ENCODE measurements at places on chromosomes 7 and 10.

GRCh38 chr7:34337163-34337562 is 320.9 kb upstream of the NPSR1 start:
- DNase-seq, result no peak
- H3K4me1 ChIP-seq, result no peaks in the 10 kb centered on the region
- no peak overlapping the region for H3K27ac ChIP-seq
- no peaks in the 10 kb centered on the region for H3K36me3 ChIP-seq
- H3K4me3 ChIP-seq, result no peak overlapping the region
- H3K27me3 ChIP-seq, result no peaks in the 10 kb centered on the region

GRCh38 chr7:151012031-151012692 is 12.1 kb downstream of the ATG9B start:
- no peaks in the 10 kb centered on the region for H3K27me3 ChIP-seq
- peak overlapping the region; percentile 84 for H3K27ac ChIP-seq
- peak overlapping the region; percentile 23 for H3K4me3 ChIP-seq
- no peak for DNase-seq
- H3K4me1 ChIP-seq, result peaks cover 89% of the 10 kb centered on the region
- peaks cover 11% of the 10 kb centered on the region for H3K36me3 ChIP-seq

DNA sequence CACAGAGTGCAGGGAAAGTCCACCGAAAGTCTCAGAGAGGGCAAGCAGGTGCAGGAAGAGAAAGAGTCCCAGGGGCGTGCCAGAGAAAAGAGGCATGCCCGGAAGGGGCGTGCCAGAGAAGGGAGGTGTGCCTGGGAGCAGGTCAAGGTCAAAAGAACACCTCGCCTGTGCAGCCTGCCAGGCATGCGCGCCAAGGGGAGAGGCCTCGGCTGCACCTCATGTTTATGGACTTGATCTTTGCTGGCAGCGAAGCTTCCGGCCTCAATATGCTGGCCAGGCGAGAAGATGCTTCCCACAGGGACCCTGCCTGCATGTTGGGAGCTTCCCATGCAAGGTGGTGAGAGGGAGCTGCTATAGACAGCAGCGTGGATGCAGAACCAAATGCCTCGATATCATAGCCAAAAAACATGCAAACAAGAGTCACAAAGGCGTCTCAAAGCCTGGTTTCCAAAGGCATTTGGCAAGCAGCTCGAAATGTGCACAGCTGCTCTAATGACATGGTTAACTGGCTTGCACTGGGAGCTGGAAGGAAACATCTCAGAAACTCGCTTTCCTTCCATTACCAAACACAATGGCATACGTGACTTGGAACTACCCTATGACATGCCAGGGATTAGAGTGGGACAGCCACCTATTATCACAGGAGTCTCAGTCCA is 192.5 kb upstream of the PPP2R2D start:
- H3K4me3 ChIP-seq, result no peak overlapping the region
- no peaks in the 10 kb centered on the region for H3K4me1 ChIP-seq
- no peaks in the 10 kb centered on the region for H3K36me3 ChIP-seq
- H3K27me3 ChIP-seq, result no peaks in the 10 kb centered on the region
- DNase-seq, result no peak
- no peak overlapping the region for H3K27ac ChIP-seq

GRCh38 chr10:79050896-79051555 is 17.7 kb upstream of the ZMIZ1 start:
- H3K27ac ChIP-seq, result peak overlapping the region; percentile 6
- no peak overlapping the region for H3K4me3 ChIP-seq
- H3K36me3 ChIP-seq, result no peaks in the 10 kb centered on the region
- no peaks in the 10 kb centered on the region for H3K27me3 ChIP-seq
- peaks cover 36% of the 10 kb centered on the region for H3K4me1 ChIP-seq

DNA sequence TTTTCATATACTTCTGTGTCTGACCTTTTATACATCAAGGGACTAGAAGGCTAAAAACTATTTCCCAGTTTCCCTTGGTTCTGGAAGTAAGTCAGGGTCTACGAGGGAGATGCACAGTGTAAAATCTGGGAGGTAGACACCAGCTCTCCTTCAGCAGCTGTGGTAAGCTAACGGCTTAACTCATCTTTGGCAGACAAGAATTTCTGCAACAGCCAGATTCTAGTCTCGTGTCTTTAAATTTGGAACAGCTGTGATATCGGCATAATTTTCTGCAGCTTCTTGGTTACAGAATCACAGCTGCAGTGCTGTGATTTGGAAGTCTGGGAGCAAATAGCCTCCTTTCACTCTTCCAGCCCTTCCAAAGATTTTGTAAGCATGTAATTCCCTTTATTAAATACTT is 37.4 kb upstream of the ABCB4 start:
- no peak overlapping the region for H3K27ac ChIP-seq
- H3K4me3 ChIP-seq, result no peak overlapping the region
- DNase-seq, result no peak
- H3K36me3 ChIP-seq, result no peaks in the 10 kb centered on the region

DNA sequence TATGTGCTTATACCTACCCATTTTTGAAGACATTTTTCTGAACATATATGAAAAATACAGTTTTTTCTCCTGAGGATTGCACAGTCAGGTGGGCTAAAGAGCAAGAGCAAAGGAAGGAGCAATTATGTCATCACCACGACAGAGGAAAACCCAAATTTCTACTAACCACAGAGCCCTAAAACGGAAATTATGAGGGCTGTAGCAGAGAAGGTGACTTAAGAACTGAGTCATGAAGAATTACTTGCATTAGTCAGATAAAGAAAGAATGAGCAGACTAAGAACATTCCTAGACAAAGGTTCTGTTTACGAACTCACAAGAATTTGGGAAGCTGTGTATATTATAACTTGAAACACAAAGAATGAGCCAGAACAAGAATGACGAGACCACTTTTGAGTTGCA is 974.4 kb downstream of the NXPH1 start:
- no peaks in the 10 kb centered on the region for H3K36me3 ChIP-seq
- H3K4me1 ChIP-seq, result no peaks in the 10 kb centered on the region
- H3K27ac ChIP-seq, result no peak overlapping the region
- no peaks in the 10 kb centered on the region for H3K27me3 ChIP-seq
- no peak for DNase-seq

Measured in activated CD8-positive, alpha-beta T cell treated with anti-CD3 and anti-CD28 coated beads, Interleukin-2, amount 10 ng/mL, durations not matched to agents 7 days and 5 days (primary cell).